ENCODE measurements at places on chromosomes 12 and 14.

DNA sequence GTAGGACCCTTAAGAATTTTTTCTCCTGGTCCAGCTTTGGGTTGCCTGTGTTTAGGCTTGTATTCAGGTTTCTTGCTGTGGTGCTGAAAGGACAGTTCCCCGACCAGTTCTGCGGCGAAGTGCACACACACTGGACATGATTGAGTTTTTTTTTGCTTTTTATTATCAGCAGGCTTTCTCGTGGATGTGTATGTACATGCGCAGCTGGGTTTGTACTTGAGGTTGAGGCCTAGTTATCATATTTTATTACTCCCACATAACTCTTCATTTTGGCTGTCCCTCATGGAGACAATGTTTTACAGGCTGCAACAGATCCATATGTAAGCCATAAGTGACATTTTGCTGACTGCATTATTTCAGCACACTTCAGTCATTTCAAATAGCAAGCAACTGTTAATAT is 2.5 kb downstream of the SCN8A start:
- no peak for DNase-seq

DNA sequence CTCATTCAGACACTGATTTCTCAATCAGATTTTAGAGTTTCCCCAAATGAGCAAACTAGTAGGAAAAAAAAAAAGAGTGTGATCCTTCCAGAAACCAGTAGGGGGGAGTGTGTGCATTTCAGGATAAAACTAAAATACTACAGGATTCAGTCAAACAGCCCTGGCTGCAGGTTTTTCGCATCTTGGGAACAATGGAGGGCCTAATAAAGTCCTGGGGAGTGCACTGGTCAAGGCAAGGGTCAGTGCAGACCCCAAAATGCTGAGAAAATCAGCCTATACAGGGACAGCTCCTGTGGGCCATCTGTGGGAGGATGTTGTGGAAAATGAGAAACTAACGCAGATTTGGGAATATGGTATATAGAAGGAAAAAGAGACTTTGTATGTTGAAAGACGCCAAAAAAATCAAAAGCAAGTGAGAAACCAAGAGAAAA is 22.2 kb upstream of the ABCD4 start:
- no peak for DNase-seq

GRCh38 chr12:10363914-10364814 is 25.7 kb downstream of the KLRK1 start:
- no peak for DNase-seq

DNA sequence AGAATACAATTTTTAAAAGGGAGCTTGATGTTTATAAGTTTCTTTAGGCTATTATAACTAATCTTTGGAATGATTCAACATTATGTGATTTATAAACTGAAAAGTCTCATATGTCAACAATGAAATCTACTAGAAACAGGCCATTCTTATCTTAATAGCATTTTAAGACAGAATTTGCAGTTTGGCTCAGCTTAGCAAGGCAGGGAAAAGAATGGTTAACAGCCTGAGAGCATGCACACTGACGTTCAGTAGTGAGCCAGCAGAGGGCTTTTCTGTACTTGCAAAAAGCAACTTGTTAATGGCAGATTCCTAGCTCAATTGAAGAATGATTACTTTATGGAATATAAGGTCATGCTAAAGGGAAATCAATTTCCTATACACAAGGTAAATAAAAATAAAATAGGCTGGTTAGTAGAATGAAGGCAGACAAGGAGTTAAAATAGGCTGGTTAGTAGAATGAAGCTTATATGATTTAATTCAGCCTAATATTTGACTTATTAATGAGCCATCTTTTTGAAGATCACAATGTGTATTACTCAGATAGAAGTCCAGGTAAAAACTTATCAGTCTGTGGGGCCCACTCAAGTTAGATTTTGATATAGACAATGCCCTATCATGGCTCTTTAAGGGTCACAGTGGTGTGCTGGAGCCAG is 95.9 kb downstream of the OTOGL start:
- no peak for DNase-seq

- DNase-seq, result no peak
Measured at GRCh38 chr12:110965574-110965973, 45.2 kb upstream of the MYL2 start.

DNA sequence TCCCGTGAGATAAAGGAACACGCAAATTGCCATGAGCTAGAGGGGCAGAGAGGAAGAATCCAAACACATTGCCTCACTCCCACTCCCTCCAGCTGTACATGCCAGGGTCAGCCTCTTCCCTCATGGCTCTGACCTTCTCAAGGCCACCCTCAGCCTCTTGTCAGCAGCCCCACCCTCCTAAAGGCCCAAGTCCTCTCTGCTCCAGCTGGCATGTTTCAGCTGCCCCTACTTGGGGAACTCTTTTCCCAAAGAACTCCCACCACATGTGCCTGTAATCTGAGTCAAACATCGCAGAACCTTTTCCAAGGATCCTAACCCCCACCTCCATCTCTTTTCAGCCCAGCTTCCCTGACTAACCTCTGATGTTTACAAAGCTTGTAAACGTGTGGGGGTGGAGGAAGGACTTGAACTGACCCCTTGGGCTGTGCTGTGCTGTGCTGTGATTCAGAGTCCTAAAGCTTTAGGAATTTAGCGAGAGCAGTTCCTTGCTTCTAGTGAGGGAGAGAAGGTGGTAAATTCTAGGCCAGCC is 7.3 kb upstream of the CACNB3 start:
- DNase-seq, result no peak

- DNase-seq, result no peak
Measured at GRCh38 chr14:68824517-68825347, 31.9 kb upstream of the ZFP36L1 start.

DNA sequence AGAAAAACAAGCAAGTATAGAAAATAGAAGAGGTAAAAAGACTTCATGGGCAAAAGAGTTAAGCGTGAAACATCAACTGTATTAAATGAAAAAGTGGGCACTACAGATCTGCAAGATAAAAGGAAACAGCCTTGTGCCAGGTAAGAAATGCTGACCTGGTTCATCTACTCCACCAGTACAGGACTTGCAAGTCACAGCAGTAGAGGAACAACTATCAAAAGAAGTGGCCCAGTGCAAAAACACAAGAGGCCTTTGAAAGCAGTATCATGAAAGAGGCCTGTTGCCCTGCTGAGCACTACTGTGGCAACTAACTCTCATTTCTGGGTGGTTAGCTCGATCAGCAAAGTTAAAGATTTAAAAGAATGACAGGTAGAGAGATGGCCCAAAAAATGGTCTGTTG is 10.5 kb downstream of the DHRS7 start:
- DNase-seq, result no peak
